ENCODE measurements at places on chromosomes 11 and 22.

DNA sequence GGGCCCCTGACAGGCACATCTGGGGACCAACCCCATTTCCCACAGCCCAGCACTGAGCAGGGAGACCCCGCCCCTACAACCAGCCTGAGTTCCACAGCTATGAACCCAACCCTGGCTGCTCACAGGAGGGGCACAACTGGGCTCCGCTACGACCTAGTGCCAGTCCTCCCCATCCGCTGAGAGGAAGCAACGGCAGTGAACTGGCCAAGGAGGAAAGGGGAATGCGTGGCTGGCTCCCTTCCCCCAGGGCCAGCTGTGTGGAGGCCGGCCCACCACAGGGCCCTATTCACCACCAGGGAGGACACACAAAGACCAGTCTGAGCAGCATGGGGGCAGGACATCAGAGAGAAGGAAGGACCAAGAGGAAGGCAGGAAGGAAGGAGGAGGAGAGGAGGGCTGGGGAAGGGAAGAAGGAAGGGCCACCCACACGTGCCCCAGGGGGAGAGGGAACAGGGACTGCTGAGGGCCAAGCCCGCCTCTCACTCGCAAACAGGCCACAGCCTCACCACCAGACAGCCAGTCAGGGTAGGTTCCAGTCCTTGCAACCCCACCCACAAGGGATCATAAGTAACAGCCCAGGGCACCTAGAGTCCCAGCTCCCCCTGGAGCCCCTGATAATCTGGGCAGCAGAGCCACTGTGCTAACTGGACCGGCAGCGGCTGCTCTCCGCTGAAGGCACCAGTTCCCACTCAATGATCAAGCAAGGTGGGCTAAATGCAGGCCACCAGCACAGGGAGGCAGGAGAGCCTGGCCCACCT is 8.5 kb upstream of the GAL3ST1 start:
- DNase-seq = no peak

- no peak for DNase-seq
Measured at GRCh38 chr11:65066805-65067291, 8.5 kb upstream of the NAALADL1 start.

- no peak for DNase-seq
Measured at GRCh38 chr22:40529821-40530220, 106.7 kb downstream of the MRTFA start.

GRCh38 chr11:14722496-14722895 is 78.9 kb downstream of the PDE3B start:
- DNase-seq = no peak

DNA sequence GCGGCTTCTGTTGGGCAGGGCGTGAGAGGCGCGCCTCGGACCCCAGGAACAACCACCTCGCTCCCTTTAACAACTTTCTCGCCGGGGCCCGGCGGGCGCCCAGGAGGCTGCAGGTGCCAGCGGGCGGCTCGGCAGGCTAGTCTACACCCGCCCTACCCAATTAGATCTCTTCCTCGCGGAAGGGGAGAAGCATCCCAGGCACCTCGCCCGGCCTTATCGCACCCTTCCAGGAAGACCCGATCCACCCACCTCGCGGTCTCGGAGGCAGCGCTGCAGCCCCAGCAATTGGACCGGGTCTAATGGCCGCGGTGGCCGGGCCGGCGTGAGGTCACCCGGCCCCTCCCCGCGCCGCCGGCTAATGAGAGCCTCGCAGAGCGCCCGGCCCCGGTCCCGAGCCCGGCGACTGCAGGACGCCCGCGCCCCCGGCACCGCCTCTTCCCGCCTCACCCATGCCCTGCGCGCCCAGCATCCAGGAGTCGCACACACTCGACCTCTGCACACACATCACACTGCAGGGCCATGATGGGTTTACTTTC is at the start of gene PLAAT3:
TSS of gene PLAAT3 (minus strand) at position 298 of the 536 bp plus-strand sequence. CDS start 419 bp downstream, outside the sequence.
- DNase-seq = no peak

GRCh38 chr11:102830001-102830727 is 13.2 kb downstream of the MMP3 start:
- DNase-seq = no peak

DNA sequence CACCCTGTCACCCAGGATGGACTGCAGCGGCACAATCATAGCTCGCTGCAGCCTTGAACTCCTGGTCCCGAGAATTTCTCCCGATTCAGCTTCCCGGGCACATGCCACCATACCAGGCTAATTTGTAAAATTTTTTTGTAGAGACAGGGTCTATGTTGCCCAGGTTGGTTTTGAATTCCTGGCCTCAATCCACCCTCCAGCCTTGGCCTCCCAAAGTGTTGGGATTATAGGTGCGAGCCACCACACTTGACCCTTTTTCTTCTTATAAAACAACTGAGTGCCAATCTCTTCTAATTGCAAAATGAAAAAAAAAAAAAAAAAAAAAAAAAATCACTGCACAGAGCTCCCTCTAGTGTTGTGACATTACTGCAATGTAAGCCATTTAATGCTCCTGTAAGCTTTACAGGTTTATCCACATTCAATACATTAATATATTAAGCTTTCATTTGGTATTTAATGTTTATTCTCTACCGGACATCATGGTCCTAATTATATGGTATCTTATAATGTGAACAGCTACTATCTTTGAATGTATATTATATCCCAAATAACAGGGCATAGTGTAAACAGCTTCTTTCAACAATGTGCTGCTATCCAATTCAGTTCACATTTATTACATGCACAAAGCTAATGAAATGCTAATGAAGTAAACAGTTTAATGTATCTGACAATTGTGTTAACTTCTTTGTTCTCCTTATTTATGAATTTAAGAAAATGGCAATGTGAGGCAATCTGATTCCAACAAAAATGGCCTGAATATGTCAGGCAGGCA is 44.6 kb downstream of the COPB1 start:
- no peak for DNase-seq

DNA sequence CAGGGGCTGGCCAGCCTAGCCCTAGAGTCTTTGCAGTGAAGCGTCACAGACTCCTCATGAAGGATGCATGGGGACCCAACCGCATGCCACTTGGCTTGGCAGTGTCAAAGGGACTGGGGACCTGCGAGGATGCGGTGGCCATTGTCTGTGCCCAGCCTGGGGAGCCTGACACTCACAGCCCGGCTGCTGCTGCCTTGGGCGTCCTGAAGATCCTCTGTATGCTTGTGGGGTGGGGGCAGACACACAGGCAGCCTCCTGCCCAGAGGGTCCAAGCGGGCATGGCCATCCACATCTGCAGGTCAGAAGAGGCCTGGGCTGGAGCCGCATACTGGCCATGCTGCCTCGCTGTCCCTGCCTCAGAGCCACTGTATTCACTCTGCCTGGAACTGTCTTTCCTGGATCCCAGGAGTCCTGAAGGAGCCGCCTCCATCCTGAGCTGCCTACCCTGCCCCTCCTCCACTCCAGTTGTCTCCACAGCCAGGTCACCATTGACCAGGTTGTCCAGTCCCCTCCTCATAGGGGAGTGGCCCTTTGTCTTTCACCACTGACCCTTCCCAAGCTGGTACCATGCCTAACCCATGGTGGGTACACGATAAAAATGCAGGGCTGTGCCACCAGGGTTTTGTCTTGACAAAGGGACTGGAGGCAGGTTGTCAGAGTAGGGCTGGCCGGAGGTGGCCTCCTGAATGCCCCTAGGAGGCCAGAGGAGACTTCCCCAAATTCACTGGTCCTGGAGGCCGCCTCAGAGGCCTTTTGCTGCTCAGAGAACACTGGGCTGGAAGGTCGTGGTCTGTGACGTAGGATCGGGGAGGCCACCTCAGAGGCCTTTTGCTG is 107.0 kb downstream of the KCNQ1OT1 start:
- DNase-seq = no peak

GRCh38 chr11:102064316-102064715 is 17.1 kb downstream of the CFAP300 start:
- no peak for DNase-seq

GRCh38 chr11:111977146-111978027 is 40.2 kb downstream of the DIXDC1 start:
- DNase-seq = no peak

GRCh38 chr11:12942157-12942556 is 67.0 kb upstream of the RASSF10 start:
- DNase-seq = no peak

DNA sequence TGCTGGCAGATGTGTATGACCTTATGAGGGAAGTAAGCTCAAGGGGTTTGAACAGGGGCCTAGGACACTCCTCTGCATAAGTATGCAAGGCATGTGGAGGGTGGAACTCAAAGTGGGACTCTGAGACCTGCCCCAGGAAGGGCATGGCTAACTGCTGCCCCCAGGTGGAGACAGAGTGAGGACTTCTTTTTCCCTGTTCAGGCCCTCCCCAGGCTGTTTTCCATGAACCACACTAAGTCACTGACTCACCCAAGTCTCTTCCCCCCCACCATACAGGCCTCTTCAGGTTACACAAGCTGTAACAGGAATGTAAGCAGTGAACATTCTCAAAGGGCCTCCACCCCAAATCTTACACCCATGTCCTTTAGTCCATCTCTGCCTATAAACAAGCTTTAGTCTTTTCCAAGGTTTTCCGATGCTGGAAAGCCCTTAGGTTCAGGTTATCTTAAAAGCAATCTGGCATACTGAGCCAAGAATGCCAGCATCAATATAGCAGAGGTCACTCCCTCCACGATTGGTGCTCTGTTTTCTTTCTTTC is 13.1 kb downstream of the EEF1G start:
- DNase-seq = peak; percentile 78

GRCh38 chr11:85766721-85767161 is 44.2 kb downstream of the SYTL2 start:
- DNase-seq = no peak

DNA sequence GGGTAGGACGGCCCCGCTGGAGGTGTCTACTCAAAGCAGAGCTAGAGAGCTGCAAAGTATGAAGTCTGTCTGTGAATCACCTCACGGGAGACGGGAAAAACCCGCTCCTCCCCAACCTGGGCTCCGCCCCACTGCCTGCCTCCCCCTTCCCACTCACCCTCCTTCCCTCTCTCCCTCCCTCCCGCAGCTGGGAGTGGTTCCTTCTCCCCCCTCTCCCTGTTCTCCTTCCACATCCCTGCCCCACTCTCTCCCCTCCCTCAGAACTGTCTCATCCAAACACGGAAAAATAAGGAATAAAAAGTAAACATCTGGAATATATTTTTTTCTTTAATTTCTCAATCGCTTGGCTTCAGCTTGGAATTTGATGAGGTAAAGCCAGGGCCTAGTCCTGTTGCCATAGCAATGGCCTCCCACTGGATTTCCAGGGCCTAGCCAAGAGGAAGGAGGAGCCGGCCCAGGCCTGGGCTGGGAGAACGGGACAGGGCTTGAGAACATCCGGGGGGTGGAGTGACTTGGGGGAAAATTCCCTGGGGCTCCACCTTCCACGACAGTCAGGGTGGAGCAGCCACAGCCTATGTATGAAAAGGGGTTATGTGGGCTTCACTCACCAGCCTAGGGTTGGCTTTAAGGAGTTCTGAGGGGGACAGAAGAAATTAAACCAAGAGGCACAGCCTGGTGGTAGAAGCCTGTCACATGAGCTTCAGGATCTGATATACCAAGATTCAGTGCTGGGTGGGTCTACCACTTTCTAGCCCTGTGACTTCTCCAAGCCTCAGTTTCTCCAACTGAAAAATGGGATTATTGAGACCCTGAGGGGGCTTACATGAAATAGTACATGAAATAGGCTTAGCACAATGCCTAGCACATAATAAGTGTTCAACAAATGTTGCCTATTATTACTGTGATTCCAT is 2.2 kb downstream of the TNKS1BP1 start:
- no peak for DNase-seq

DNA sequence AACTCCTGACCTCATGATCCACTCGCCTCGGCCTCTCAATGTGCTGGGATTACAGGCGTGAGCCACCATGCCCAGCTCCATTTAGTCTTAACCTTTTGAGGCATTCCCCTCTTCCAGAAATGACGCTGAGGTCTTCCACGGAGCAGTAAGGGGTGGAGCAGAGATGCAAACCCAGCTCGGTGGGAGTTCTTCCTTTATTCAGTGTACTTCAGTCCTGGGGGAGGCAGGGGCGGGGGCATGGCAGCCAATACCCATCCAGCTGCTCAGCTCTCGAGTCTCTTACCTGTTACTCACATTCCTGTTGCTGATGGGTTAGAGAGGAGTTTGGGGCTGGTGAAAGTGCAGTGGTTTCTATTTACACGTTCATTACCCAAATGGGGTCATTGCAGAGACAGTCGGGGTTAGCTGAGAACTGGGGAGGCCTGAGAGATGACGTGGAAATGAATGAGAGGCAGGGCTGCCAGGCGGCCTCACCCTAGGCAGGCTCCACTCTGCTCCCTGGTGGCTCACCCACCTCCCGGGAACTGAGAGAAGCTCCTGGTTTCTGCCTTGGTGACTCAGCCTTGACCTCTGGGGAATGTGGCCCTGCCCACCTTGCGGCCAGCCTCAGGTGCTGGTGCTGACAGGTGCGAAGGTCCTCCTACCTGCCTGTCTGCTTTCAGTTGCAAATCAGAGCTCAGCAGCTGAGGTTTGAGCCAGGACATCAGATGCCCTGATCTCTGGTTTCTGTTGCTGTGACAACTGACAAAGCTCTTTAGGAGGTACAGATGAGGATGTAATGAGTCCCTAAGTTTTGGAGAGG is 13.4 kb upstream of the ST14 start:
- no peak for DNase-seq

DNA sequence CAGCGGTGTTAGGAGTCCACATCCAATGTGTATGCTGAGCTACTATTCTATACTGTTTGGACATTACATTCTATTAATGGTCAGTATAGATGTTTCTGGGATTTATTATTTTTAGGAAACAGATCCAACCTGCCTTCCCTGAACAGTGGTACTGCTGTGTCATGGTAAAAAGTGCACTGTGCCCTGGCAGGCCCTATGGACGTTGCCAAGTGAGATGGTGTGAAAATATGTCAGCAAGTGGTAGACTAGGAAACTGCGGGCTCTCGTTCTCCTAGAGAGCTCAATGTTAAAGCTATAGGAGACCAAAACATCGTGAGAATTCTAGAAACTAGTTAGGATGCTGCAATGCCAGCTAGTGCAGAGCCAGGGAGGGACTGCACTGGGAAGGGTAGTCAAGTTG is 26.0 kb upstream of the CYP2D6 start:
- no peak for DNase-seq

DNA sequence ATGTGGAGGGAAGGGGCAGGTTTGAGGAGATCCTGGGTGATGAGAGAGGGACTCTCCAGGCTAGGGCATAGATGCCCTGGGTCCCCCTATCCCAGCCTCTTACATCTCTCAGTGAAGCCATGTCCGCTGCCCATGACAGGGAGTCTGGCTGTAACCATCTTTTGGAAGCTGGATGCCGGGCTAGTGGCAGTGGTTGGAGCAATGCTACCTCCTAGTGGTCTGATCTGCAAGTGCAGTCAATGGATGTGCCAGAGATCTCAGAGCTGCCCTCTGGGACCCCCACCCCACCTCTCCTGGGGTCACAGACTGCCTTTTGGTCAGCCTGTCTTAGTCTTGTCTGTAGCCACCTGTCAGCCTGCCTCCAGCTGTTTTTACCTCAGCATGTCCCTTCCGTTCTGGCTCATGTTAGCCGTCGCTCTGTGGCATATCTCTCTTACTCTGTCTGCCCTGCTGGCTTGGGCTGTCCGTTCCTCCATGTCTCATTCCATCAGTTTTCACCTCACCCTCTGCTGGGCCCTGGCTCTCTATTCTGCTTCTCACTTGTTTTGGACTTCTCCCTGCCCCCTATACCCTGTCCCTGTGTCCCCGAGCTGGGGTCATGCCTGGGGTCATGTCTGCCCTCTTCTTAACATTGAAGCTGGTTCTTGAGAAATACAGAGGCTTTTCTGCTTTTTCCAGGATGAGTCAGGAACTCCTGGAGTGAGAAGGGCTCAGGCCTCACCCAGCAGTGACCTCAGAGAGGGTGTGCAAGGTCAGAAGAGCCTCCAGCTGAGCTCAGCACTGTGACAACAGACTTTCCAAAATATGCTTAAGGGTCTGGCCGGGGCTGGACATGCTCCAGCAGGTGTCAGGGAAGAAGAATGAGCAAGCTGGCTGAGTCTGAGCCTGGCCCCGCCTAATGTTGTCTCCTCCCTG is 52.0 kb upstream of the THY1 start:
- DNase-seq = peak; percentile 15

GRCh38 chr11:30196400-30197206 is 34.2 kb upstream of the FSHB start:
- DNase-seq = peak; percentile 5

Measured in stimulated activated CD8-positive, alpha-beta memory T cell treated with anti-CD3 and anti-CD28 coated beads, Interleukin-15, amount 100 ng/mL, for 1 hour (primary cell).